ENCODE measurements at places on chromosomes 2 and 18.
A peak's percentile ranks its signal among the peaks of the same experiment; 100 is the strongest.

DNA sequence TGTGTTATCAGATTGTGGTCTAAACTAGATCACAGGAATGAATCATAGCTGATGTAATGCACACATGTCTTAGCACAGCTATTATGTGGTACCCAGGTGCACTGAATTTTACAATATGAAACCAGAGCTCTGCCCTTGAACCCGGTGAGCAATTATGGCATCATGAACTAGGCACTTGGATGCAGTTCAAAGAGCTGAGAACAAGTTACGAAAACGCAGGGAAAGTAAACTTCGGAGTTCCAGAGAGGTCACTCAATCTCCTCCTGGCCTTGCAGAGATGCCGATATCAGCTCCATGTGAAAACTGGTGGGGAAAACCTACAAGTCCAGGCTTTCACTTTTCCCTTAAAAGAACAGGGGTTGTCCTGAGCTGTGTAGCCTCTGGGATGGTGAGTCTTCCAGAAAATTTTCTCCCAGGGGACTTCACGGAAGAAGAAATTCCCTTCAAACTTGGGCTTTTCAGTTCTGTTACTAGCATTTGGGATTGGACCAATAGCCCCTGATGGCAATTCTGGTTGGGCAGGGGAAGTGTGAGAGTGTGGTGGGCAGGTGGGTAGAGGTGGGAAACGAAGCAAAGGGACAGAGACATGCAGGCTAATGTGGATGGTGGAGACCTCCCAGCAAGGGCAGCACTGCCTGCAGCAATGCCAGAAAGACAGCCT lies 71.1 kb upstream of the SH3BP4 start:
- peak; percentile 7 for DNase-seq

- no peak for DNase-seq
Observed at GRCh38 chr2:239625156-239625845, 224.5 kb upstream of the HDAC4 start.

GRCh38 chr18:47557160-47557559 lies 305.7 kb upstream of the SKOR2 start:
- no peak for DNase-seq

- DNase-seq: no peak
Observed at GRCh38 chr2:168155046-168155445, 92.3 kb downstream of the STK39 start.

- DNase-seq: no peak
Observed at GRCh38 chr18:55384551-55385275, 203.3 kb downstream of the TCF4 start.

GRCh38 chr2:214730800-214731407 lies 78.6 kb downstream of the BARD1 start:
- DNase-seq: no peak

DNA sequence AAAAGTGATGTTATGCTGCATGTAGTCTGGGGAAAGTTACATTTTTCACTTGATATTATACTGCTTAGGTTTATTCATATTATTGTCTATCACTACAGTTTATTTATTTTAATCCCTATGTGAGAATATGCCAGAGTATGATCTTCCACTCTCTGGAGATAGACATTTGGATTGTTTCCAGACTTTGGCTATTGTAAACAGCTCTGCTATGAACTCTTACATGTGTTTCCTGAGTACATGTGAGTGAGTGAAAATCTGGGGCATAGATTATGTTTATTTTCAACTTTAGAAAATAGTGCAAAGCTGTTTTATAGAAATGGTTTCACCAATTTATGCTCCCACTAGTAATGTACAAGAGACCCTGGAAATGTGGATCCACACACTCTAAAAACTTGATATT lies 49.0 kb upstream of the EPAS1 start:
- no peak for DNase-seq

DNA sequence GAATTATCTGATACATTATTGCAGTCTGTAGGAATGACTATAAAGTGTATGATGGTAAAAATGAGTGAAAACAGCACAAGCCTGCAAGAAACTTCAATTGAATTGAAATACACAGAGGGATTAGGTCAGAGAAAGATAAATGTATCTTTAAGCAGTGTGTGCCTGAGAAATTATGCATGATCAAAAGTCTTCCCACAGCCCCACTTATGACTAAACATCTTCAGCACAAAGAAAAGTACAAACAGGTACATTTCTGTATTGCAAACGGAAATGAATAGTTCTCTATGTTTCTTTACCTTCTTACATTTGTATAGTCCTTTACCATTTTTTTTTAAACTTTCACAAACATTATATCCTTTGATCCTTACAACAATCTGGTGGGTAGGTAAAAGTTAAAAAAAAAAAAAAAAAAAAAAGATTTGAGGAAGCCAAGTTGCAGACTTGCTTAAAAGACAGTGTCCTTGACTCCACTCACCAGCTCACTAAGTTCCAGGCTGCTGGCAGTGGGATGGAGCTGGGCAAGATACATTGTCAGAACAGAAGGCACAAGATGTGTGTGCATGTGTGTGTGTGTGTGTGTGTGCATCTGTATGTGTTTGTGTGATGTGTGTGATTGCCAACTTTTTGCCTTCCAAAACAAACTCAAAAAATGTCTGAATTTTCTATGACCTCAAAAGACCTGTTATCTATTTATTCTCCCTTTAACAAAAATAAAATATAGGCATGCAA lies 423.7 kb upstream of the ACVR2A start:
- DNase-seq: no peak

- DNase-seq: peak; percentile 9
Observed at GRCh38 chr18:47595831-47596501, 334.5 kb downstream of the SMAD2 start.

GRCh38 chr2:60498127-60498815 lies 55.2 kb downstream of the BCL11A start:
- no peak for DNase-seq

DNA sequence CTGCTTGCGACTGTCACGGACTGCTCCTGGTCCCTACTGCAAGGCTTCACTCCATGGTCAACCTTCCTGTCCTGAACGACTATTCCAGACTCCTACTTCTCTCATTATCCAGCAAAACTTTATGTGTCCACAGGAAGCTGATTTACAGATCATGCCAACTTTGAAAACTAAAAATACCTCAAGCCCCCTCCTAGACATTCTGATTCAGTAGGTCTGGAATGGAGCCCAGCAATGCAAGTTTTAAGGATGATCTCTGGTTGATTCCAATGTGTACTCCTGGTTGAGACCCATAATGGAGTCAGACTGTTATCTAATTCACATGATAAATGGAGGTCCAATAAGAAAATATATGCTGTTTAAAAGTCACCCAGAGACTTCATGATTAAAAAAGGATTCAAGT lies 13.1 kb upstream of the LRATD1 start:
- no peak for DNase-seq

GRCh38 chr2:219426068-219426443 lies 7.9 kb downstream of the DES start:
- DNase-seq: no peak

DNA sequence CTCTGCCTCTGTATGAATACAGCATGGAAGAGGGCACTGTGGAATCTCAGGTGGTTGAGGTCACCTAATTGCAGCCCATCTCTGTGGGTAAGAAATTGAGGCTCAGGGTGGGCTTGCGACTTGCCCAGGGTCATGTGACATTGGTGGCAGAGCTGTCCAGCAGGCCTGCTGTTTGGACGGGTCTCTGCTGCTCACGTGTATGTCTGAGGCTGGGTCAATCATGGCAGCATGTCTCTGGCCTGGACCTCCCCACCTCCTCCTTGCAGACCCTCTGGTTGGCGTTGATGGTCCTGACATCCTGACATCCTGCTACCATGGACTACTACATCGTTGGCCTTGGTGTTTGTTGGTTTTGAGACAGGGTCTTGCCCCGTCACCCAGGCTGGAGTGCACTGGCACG lies 64.3 kb upstream of the HPCAL1 start:
- no peak for DNase-seq

- DNase-seq: no peak
Observed at GRCh38 chr18:58269931-58270330, 225.9 kb downstream of the NEDD4L start.

- DNase-seq: no peak
Observed at GRCh38 chr2:105143094-105143466, 98.5 kb upstream of the GPR45 start.

GRCh38 chr18:59737776-59738300 lies 40.6 kb upstream of the CCBE1 start:
- no peak for DNase-seq

DNA sequence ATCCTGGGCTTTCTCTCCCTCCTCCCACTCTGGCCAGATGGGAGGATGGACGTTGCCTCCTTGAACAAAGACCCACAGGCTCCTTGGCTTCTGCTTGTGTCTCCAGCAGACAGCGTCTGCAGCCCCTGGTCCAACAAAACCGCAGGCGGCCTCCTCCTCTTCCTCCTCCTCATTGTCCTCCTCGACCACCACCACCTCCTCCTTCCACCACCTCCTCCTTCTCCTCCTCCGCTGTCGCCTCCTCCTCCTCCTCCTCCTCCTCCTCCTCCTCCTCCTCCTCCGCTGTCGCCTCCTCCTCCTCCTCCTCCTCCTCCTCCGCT lies 45.7 kb upstream of the ALPP start:
- no peak for DNase-seq

DNA sequence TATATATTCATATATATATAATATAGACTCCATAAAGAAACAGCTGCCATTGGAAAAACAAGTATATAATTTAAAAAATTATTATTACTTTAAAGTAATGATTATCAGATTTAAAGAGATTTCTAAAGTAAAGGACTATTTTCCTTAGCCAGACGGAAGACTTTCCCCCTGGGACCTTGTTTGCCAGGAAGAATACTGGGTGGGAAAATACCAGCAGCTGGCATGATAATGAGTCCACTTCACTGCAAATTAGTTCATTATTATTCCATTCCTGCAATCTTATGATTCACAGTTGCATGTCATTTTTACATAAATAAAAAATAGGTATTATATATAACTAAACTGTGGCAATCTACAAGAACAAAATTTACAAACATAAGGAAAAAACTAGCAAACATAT lies 339.8 kb upstream of the CDH7 start:
- DNase-seq: no peak

GRCh38 chr2:178441426-178441825 lies 9.5 kb downstream of the PRKRA start:
- no peak for DNase-seq

DNA sequence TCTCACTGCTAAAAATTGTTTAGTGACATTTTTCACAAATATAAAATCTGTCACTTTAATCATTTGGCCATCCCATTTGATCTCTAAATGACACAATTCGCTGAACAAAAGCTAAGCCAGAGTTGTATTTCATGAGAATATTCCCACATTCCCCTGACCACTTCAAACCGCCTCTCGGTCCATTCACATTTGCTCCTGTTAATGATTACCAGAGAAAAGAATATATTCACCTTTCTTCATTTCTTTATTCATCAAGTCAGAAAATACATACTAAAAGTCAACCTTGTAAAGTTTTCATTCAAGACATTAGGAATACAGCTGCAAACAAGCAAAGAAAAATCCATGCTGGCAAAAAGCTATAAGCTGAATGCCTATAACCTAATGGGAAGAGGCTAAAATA lies 225.5 kb downstream of the DOK6 start:
- no peak for DNase-seq

DNA sequence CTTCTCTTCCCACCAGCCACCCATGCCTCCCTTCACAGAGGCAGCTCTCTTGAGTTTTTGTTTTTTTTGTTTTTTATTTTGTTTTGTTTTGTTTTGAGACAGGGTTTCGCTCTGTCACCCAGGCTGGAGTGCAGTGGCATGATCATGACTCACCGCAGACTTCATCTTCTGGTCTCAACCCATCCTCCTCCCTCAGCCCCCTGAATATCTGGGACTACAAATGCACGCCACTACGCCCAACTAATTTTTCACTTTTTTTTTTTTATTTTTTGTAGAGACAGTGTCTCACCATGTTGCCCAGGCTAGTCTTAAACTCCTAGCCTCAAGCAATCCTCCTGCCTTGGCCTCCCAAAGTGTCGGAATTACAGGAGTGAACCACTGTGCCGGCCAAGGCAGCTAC lies 161.4 kb downstream of the TRABD2A start:
- DNase-seq: no peak

GRCh38 chr2:105324101-105324500 lies 5.4 kb downstream of the TGFBRAP1 start:
- DNase-seq: no peak

- no peak for DNase-seq
Observed at GRCh38 chr2:60446413-60447267, 106.8 kb downstream of the BCL11A start.

GRCh38 chr2:113992090-113992489 lies 102.2 kb downstream of the ACTR3 start:
- DNase-seq: no peak

- DNase-seq: no peak
Observed at GRCh38 chr2:42999391-42999841, 207.0 kb upstream of the HAAO start.

DNA sequence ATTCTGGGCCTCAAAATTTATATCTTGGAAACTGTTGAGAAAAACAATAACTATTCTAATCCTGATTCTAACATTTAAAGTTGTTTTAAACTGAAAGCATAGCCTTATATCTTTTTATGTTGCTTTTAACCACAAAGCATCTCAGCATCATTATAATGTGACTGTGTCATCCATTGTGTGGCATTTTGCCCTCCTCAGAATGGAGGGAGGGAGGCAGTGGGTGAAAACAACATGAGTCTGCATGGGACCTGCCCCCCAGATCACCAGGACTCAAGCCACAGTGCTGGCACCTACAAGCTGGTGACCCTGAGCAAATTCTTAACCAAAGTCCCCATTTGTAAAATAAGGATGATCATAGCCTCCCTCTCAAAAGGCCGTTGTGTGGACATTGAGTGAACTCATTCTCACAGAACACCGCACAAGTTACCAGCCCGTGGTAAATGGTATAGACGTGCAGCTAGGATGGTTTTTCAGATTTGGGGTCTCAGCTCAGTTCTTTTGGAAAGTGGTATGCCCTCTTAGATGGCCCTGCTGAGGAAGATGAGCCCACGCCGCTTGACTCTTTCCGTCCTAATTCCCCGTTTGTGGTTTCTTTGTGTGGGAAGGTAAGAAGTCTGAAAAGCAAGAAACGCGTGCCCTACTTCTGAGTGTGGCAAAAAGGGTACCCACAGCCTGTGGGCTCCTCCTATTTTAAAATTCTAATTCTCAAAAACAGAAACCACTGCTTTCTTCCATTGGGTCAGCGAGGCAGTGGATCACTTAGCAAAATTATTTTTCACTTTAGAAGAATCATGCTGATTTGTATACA lies 305.0 kb upstream of the ID2 start:
- DNase-seq: no peak

GRCh38 chr2:99380376-99381010 lies 43.3 kb downstream of the EIF5B start:
- DNase-seq: no peak

GRCh38 chr2:2810504-2810903 lies 479.4 kb upstream of the MYT1L start:
- DNase-seq: no peak

DNA sequence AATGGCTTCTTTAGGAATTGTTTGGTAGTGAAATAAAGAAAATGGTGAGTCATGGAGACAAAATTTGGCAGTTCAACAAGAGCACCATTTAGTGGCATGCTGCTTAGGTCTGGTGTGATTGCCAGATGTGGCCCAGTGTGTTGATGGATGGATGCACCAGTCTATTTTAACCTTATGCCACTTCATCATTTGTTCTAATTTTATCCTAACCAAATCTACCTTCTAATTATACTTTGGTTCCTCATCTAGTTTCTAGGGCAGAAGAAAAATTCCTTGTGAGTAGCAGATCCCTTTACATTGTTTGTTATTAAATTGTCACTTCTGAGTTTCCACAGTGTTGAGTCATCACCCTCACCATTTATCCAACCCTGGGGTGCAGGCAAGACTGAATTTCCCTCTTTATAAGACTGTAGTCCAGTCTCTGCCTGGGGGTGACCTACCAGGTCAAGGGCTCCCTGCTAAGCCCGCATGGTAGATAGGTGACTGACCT lies 32.5 kb downstream of the NABP1 start:
- no peak for DNase-seq

GRCh38 chr2:177893880-177894279 lies 178.7 kb downstream of the PDE11A start:
- no peak for DNase-seq
